ENCODE measurements at places on chromosomes 6 and 20. TPM values are rescaled to one million over a fixed set of nuclear protein-coding genes. Genes with fewer than 3 reads are reported as not detected.

The LIN28B gene
- total RNA-seq: not detected

The GGTLC1 gene
- total RNA-seq: not detected

The ARMC12 gene
- not detected for total RNA-seq

DNA sequence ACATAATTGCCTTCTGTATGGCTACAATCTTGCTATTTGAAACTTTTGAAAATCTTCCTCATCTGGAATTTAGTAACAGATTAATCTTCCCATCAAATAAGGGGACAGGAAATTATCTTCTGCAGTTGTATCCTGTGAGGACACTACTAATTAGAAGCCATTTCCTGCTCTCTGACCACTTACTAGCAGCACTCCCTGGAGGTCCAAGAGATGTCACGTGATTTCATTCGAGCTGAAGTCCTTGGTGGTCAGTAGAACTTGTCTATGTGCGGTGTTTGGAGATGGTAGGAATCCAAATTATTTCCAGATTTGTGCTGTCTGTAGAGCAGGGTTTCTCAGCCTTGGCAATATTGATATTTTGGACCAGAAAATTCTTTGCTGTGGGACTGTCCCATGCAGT, 202.5 kb downstream of the TFAP2B start:
- DNase-seq: no peak

DNA sequence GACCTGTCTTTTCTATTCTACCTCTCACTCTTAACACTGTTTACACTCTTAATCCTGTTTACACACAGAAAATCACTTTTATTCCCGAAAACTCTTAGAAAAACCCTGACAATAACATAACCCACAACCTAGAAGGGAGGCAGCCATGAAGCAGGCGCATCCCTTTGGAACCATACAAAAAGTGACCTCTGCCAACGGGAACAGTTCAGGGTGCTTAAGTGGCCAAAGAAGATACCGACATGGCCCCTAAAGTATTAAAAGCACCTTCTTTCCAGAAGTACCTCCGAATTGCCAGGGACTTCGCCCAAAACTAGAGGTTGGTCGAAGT, 490 bp downstream of the MMUT start:
- no peak for DNase-seq

GRCh38 chr20:2814587-2815051, at the start of gene C20orf141:
TSS of gene C20orf141 (plus strand) at chr20:2814987. CDS start at chr20:2815185, 198 bp downstream.
- DNase-seq: no peak

GRCh38 chr6:112372226-112372806, 25.2 kb downstream of the RFPL4B start:
- DNase-seq: no peak

DNA sequence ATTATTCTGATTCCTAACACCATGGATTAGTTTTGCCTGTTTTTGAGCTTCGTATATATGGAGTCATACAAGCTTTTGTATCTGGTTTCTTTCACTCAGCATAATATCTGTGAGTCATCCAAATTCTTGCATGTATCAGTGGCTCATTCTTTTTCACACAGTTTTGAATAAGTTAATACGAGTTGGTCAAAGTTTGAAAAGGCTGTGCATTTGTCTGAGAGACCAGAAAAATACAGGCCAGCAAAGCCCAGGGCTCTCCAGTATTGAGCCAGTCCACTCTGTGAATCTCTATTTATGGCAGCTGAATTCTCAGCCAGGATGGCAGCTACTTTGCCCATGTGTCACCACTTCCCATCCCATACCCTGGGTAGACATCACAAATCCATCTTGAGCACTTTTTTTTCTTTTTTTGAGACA, 7.2 kb upstream of the CHMP4B start:
- no peak for DNase-seq

DNA sequence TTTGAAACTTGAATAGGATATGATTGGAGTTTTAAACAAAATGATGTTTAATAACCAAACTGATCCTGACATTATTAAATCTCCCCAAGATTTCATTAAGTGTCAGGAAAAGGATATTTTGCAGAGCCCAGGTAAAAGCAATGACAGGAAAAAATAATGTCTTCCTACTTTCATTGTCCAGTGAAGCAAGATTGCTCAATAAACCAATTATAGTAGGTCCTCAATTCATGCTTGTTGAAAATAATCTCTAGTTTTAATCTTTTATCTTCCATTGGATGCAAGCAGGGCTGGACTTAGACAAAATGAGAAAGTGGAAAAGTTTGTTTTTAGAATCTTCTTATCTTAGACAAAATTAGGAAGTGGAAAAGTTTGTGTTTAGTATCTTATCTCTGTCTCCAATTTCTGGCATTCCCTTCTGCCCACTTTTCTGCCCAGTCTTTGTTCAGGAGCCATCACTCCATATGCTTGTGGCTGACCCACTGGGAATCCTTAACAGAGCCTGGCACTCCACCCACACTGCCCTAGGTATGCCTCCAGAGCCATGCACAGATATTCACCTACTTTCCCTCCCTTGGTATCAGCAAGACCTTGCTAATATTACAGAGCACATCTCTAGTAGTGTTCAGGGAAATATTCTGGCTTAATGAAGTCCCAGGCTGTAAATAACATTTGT, 57.0 kb upstream of the CARMIL1 start:
- DNase-seq: no peak

- DNase-seq: no peak
Measured at GRCh38 chr20:9185511-9185910, 116.6 kb downstream of the PLCB4 start.

DNA sequence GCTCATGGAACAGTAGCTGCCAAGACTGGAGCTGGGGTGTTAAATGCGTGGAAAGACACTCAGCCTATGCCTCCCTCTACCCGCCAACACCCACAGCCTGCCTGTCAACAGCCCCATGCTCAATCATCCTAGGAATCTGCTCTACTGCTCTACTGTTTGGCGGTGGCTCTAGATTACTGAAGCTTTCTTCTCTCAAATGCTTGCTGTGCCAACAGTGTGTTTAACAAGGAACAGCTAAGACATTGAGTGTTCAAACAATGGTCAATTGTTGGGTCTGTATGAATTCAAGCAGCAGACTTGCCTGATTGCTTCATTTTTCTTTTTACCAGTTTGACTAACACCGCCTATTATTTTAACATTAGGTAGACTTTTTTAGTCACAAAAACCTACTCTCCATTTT, 258.6 kb downstream of the SOD2 start:
- DNase-seq: no peak

GRCh38 chr6:154161689-154162088, 122.6 kb downstream of the OPRM1 start:
- no peak for DNase-seq

DNA sequence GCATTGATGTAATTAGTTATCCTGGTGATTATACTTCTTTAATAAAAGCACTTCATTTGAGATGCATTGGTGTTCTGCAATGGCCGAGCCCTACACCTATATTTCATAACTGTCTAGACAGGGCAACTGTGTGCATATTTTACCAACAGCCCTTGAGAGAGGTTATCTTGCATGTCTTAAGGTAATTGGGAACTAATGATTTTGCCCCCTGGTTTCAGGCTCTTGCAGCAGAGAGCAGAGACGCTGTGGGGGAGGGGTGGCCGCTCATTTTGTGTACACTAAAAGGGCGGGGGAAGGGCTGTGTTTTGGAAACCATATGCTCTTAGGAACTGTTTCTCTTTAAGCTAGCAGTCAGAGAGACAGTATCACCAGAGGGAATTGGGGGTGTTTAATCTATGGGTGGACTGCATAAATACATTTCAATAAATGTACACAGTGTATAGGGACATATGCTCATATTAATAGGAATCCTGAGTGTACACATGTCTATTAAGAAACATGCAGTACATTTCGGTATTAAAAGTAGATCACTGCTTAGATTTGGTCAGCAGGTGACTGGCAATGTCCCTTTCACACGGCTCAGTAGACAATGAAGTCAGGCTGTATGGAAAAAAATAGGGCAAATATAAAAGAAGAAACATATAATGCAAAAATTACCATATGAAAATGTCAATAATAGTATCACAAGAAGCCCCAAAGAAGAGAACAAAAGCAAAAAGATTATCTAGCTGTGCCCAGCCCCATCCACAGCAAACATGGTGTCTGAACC, 402.9 kb upstream of the CITED2 start:
- DNase-seq: no peak

- peak; percentile 46 for DNase-seq
Measured at GRCh38 chr6:161038229-161039031, 46.9 kb downstream of the MAP3K4 start.

DNA sequence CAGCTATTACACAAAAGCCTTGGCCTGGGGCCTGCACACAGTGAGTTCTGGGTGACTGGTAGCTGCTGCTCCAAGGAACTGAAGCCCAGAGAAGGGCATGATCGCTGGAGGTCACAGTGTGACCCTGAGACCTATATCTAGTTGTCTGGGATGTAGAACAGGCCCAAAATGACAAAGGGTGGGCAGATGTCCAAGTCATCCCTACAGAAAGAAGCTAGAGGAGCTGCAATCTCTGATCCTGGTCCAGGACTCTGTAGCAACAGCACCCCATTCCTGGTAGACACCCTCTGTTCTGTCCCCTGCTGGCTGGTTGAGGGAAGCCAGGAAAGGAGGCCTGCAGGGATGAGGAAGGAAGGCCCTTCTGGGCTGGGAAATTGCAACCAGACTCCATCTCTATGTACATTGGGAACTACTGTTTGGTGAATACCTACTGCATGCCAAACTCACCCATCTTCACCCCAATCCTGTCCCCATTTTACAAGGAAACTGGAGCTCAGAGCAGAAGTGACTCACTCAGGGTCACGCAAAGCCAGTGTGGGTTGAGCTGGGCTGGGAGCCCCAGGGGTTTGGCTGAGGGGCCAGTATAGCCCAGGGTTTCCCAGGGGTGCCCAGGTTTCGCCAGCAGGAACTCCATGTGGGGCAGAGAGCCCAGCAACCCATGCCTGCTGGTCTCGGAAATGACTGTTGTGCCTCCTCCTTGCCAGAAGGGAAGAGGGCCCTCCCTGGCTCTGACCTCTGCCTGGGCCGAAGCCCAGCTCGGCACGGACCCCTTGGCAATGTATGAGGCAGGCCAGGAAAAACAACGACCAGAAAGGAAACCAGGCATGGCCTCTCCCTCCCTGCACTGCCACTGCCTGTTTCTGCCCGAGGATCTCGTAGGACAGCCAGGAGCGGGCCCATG, 44.9 kb upstream of the TLDC2 start:
- DNase-seq: peak; percentile 89

GRCh38 chr6:94785514-94785913, 791.8 kb upstream of the MANEA start:
- DNase-seq: no peak

Data from Right ventricle myocardium superior (tissue), 1 donor.